ENCODE measurements at places on chromosomes 3 and 15.

- DNase-seq: no peak
These were observed 101.8 kb upstream of the LIPC start for GRCh38 chr15:58329781-58330671.

DNA sequence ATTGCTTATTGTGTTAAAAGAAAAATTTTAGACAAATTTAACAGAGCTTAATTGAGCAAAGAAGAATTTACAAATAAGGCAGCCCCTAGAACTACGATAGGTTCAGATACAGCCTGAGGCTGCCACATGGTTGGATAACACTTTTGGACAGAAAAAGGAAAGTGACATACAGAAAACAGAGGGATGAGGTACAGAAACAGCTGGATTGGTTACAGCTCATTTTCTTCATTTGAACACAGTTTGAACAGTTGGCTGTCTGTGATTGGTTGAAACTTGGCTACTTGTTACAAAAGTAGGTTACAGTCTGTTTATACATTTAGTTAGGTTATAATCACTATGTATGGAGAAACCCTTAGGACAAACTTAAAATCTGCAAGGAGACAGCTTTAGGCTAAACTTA, 46.0 kb downstream of the STARD9 start:
- DNase-seq: no peak

DNA sequence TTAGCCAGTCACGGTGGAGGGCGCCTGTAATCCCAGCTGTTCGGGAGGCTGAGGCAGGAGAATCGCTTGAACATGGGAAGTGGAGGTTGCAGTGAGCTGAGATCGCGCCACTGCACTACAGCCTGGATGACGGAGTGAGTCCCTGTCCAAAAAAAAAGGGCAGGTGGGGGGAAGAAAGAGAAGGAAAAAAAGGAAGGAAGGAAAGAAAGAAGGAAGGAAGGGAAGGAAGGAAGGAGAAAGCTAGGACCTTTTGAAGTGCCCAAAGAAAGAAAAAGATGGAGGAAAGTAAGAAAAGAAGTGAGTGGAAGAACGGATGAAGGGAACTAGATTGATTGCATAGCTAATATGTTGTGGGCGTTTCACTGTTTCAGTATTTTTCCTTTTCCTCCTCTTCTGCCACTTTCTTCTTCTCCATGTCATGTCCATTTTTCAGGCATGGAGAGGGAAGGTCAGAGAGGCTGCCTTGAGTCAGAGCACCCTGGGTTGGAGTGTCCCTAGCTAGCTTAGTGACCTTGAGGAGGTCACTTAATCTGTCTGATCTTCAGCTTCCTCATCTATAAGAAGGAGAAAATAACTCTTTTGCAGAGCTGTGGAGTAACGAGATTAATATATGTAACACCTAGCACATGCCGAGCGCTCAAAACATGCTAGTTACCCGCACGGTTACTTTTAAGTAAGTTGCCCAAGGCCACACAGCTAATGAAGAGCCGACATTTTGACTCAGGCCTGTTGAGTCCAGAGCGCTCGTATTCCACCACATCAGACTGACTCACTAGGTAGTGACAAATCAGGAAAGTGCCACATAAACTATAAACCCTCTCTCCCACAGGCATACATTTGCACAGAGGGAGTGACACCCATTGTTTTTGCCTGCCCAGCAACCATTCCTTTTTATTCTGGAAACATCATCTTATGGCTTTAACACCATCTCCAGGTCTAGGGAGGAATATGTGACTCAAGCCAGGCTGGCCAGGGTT, 42.2 kb downstream of the BHLHE40 start:
- no peak for DNase-seq

- DNase-seq: no peak
These were observed 3.0 kb downstream of the ZNF770 start for GRCh38 chr15:34984889-34985630.

DNA sequence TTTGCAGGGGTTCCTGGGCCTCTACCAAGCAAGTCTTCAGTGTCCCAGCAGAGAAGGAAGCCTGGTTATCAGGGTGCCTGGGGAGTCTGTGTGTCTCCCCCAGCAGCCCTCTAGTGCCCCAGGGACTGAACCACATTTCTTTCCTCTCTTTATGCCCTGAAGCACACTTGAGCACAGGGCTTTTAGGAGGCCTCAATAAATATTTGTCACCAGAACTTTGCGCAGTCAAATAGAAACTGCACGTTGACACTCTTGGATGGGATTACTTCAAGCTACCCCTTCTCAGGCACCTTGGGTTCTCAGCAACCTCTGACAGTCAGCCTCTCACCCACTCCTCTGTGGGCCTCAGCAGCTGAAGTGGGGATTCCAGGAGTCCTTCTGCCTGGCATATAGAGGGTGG, 226.6 kb upstream of the HES1 start:
- no peak for DNase-seq

- no peak for DNase-seq
These were observed 74.7 kb downstream of the BTD start for GRCh38 chr3:15676259-15676658.

DNA sequence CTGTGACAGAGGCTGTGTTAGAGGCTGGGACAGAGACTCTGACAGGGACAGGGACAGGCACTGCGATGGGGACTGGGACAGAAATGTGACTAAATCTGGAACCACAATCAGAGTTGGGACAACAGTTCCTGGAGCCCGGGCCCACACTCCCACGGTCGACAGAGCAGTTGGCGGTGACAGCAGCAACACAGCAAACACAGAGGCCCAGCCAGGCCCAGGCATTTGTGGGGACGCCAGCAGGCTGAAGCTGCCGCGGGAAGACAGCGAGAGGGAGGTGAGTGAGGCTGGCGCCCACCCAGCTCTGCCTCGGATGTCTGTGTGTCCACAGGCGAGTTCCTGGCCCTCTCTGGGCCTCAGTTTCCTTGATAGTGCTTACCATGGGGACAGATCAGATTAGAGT, 9.3 kb upstream of the HCN4 start:
- DNase-seq: no peak

DNA sequence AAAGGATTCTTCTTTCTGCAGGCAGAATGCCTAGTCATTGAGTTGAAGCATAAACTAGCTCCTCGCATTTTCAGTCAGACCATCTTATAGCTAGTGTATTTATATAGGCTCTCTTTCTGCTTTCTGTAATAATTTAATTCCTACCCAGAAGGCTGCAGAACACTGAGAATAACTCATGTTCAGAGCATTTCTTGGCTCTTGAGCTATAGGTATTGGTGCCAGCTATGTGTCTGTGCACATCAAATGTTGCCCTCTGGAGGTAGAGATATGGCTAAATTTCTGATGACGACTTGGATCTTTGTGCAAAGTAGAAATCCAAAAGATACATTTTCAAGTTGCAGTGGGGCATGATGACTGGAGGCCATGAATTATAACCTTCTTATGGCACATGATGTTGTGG, 336.2 kb upstream of the TPM1 start:
- no peak for DNase-seq

DNA sequence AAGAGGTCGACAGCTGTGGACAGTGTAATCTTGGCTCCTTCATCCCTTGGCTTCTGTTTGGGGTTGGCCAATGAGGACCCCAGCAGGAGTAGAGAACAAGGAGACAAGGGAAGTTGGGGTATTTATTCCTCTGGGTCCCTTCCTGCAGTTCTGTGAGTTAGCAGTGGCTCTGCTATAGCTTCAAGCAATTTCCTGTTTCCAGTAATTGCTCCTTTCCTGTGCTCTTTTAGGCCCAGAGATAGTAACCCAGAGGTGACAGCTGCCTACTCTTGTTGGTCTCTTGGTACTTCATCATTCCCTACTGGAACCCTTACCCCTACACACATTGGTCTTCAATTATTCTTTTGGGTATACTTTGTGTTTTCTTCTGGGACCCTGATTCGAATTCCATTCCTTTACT, 92.9 kb downstream of the NR1D2 start:
- DNase-seq: no peak

- DNase-seq: no peak
These were observed 66.5 kb upstream of the FNDC3B start for GRCh38 chr3:171972871-171973348.

DNA sequence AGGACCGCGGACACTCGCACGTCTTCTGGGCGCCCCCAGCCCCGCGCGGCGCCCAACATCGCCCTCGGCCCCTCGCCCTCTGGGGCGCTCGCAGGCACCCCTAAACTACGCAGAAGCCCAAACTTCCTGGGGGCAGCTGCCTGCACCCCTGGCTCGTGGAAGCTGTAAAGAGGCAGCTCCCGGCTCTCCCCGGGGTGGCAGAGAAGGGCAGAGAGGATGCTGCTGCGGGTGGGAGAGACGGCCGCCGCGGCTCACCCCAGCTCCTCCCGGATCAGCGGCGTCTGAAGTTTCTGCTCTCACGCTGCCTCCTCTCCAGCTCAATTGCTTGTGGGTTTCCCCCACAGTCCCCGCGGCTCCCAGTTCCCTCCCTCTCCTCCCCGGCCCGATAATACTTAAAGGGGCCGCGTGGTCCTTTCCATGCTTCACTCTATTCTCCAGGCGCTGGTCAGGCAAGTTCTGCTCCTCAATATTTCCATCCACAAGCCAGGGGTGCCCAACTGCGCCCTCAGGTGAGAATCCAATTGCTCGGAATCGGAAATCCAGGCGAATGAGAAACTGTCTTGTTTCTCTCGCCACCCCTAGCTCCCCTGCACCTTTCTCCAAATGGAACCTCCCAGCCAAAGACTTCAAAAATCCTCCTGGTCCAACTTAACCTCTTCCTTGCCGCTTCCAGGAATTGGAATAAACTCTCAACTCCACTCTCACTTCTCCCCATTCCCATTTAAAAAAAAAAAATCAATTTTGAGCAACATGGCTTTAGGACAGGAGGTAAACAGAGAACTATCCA, 748.5 kb downstream of the ROBO1 start:
- DNase-seq: no peak

DNA sequence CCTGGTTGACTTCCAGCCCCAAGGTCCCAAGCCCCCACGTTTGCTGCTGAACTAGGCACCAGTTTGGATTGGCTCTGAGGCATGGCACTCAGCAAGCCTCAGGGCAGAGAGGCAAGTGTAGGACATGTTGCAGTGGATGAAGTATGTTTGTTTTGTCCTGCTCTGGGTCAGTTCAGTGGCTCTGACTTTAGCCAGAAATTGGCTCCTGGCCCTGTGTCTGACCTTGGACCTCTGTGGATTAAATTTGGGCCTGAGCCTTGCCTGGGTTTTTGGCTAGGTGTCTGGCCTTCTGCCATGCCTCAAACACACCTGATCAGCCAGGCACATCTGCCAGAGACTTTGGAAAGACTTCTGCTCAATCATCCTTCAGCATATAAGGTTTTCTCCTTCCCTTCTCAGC, 3.6 kb upstream of the MRAS start:
- no peak for DNase-seq

DNA sequence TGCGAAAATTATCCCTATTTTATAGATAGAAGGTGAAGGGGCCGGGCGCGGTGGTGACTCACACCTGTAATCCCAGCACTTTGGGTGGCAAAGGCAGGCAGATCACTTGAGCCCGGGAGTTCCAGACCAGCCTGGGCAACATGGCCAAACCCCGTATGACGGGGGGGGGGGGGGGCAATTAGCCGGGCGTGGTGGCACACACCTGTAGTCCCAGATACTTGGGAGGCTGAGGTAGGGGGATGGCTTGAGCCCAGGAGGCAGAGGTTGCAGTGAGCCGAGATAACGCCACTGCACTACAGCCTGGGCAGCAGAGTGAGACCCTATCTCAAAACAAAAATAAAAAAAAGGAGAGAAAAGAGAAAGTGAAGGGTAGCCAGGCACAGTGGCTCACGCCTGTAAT, 1.4 kb downstream of the AAGAB start:
- no peak for DNase-seq

DNA sequence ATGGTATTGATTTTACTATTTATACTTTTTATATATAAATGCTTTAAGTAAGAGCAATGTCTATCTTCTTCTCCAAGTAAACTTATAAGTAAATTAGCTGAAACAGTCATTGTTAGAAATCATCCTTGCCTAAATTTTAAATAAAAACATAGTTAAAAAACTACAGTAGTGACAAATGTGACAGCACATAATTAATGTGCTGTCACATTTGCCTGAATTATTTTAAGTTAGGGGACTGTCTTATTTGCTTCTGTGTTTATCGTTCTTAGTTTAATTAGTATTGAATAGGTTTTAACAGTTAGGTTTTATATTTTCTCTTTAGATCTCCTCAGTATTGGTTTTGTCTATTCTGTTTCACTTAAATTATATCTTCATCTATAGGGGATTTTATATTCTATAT, 36.1 kb downstream of the SLMAP start:
- DNase-seq: no peak

DNA sequence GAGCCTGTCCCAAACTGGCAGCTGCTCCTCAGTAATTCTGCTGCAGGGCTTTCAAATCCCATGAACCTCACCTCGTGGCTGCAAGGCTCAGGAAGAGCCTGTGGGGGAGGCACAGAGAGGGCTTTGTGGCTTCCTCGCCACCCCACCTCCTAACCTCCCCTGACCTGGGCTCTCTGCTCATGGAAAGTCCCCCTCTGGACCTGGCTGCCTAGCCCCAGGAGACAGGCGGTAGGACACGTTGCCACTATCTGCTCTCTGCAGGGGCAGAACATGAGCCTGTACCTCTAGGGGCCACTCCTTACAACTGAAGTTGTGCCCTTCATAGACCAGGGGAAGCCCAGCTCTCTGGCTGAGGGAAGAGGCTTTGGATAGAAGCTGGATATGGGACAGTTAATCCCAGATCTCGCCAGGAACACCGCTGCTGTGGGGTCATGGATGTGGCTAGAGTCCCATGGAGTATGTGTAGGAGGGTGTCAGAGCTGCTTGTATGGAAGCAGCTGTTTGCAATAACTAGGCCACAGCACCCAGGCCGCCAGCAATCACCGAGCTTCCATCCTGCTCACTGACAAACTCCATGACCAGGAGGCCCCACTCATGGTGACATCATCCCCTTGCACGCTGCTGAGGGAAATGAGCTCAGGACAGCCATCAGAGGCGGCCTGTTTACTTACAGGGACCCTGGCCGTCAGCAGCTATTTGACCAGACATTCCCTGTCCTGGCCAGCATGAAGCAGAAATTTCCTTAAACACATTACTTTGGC, 34.0 kb upstream of the CILP start:
- no peak for DNase-seq

DNA sequence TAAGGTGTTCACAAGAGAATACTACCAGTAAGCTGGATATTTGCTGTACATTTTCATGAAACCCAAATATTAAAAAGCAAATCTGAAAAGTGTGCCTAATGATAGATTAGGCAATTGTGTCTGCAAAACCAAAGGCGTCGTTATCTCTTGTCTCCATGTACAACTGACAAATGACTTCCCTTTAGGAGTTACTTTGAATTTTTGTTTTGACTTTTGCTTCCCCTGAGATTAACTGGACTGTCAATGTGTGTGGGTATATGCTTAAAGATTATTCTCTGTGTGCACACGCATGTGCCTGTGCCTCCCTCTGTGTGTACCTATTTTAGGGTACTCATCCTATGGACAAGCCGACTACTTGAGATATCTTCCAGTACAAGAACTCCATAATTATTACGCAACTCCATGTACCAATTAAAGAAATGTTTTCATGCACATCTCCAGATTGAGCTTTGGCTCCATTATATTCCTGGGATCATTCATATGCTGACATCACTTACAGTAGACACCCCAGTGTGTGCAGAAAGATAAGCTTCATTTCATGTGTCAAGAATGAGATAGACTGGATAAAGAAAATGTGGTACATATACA, 431.2 kb upstream of the ADAMTS9 start:
- DNase-seq: no peak

GRCh38 chr3:113834983-113835382, 3.6 kb upstream of the GRAMD1C start:
- DNase-seq: no peak

GRCh38 chr3:13073326-13074005, at the start of gene IQSEC1:
IQSEC1 (minus strand) TSS chr3:13073429; CDS start chr3:13073014, 415 bp downstream.
- DNase-seq: peak; percentile 70

GRCh38 chr3:161508852-161509477, 12.4 kb downstream of the OTOL1 start:
- DNase-seq: no peak
